ENCODE measurements at places on chromosomes 4 and X.

- ATAC-seq, result no peak
These were observed 7.1 kb downstream of the NKX3-2 start for GRCh38 chr4:13537011-13537831.

GRCh38 chr4:143411527-143412419 is 75.1 kb downstream of the GAB1 start:
- ATAC-seq, result peak; percentile 51

- ATAC-seq, result peak; percentile 46
These were observed 86.0 kb upstream of the TET2 start for GRCh38 chr4:105060628-105061027.

DNA sequence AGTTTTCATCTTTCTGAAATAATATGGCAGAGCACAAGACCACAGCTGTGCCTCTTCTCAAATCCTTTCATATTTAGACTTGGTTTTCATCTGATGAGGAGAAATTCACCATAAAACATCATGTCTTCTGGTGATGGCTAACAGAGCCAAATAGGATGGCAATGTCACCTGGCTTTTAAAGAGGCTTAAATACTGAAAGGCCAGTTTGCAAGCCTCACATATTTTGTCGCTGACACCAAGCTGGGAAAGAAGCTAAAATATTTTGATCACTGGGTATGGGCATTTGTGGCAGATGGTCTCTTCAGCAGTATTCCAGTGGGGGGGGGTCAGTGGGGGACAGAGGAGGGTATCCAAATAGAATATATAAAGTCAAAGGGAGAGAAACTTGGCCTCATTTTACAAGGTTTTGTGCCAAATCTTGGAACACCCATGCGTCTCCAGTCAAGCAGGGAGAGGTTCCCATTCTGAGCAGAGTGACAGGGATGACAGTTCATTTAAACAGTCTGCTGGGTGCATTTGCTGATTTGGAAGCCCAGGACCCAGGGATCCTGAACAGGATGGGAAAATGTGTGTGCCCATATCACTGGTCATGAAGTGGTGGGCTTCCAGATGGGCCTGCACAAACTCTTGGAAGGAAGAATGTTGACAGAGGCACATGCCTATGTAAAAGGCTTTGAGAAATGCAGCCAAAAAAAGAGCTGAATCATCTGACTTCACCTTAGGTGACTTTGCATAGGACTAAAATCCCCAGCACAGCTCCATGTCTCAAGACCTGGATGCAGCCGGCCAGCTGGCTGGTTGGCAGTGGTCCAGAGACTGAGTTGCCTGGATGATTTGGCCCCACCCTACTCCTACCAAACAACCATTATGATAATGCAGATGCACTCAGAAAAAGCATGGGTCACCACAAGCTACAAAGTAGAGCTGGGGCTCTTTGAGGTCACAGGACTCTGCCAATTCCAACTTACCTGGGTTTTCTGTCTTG is 484.4 kb upstream of the NR3C2 start:
- no peak for ATAC-seq

DNA sequence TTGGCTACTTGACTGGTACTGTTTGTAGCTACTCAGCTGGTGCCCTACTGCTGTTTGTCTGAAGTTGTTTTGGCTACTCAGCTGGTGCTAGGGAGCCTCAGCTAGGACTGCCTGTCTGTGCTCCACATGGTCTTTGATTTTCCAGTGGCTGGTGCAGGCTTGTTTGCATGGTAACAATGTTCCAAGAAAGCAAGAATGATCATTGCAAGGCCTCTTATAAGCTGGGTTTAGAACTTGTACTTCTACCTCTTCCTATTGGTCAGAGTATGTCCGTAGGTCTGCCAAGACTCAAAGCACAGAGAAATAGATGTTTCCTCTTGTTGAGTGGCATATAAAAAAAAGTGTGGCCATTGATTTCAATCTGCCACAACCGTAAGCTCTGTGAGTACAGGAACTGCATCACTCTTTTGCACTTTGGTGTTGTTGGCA is 17.6 kb downstream of the NFKB1 start:
- ATAC-seq, result no peak

GRCh38 chr4:138510053-138510452 is 267.9 kb upstream of the SLC7A11 start:
- ATAC-seq, result no peak

- ATAC-seq, result no peak
These were observed 166.7 kb upstream of the SH3RF1 start for GRCh38 chr4:169437299-169438047.

DNA sequence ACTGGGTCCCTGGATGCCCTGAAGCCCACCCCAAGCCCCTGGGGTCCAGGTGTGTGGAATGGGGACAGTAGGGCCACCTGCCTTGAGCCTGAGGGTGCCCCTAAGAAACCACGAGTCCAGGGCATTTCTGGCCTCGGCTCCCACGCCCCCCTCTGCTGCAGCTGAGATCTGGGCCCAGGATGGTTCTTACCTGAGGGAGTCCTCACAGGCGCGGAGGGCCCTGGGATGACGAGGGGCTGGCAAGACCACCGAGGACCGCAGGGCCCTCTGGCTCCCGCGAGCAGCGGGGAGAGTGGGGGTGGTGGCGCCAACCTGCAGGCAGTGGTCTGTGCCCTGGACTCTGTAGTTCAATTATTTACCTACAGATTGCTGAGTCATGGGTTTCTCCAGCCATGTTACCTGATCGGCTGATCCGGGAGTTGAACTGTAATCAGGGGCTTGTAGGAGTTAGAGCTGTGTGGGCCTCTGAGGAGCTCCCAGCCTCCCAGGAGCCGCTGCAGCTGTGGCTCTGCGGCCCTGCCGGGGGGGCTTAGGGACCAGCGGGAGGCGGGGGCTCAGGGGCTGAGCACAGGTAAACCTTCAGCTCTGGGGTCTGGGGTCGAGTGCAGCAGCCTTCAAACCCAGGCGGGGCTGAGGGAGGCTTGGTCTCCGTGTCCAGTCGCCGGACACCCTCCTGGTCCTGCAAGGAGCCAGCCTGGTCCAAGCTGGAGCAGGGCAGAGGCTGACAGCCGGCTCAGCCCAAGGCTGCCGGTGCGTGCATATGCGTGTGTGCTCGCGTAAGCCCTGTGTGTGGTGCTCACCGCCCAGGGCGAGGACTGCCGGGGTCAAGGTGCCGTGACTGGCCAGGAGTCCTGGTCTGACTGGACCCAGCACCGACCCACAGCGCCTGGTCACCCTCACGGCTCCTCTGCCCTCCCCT is at the start of gene SLC26A1:
Gene SLC26A1, minus strand, starts transcription at position 294 of the 919 bp plus-strand sequence. CDS start 1,701 bp downstream, outside the sequence.
- no peak for ATAC-seq

GRCh38 chr4:89215736-89216135 is 91.9 kb downstream of the GPRIN3 start:
- ATAC-seq, result no peak

GRCh38 chr4:14917298-14917633 is 85.0 kb upstream of the CPEB2 start:
- no peak for ATAC-seq

- peak; percentile 67 for ATAC-seq
These were observed 88.6 kb upstream of the PRPS2 start for GRCh38 chrX:12702509-12703091.

DNA sequence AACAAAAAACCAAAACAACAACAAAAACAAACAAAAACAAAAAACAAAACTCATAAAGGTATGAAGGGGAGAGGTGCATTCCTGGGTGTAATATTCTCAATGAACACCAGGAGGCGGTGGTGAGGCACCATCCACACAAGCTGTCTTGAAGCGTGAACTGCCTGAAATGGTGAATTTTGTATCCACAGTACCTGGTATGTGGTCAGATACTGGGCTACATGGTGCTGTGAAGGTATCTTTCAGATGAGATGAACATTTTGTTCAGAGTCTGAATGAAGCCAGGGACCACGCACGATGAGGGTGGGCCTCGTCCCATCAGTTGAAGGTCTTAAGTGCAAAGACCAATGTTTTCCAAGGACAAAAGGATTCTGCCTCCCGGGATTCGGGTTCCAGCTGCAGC is 58.5 kb downstream of the ASMT start:
- ATAC-seq, result no peak

All from SK-N-SH treated with all-trans-retinoic acid at 6 μM for 48 hours (cell line).